Trophoblast cell (in vitro differentiated cells and primary cell): ENCODE measurements at places on chromosomes 6 and 20.

DNA sequence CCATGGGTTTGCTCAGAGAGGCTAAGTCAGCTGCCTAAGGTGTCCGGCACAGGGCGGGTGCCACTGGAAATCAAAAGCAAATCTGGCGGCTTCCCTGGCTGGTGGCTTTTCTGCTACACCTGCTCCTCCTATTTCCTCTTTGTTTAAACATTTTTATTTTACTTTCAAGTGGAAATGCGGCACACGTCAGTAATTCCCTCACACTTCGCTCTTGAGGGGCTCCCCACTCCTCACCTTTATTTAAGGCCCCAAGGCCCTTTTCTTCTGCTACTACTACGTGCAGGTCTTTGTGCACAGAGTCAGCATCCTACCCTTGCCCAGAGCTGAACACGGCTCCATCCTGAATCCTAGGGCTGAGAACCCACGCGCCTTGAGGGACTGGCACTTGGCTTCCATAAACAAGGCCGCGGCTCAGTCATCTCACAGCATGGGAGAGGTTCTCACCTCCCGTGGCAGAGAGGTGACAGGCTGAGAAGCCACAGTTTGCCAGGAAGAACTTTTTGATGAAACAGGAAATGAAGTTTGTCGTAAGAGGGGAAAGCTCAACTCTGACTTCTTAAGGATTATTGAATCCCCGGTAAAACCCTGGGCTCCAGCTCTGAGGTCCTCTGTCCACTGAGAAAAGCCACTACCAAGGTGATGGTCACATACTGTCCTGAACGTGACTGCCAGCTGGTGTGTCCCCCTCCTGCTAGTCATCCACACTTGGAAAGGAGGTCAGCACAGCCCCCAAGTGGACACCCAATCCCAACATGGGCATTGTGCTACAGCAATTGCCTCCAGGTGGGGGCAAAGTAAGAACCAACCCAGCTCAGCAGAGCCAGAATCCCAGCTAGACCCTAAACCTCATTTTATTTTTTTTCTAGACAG lies 48.0 kb downstream of the NFATC2 start:
- no peak for DNase-seq

DNA sequence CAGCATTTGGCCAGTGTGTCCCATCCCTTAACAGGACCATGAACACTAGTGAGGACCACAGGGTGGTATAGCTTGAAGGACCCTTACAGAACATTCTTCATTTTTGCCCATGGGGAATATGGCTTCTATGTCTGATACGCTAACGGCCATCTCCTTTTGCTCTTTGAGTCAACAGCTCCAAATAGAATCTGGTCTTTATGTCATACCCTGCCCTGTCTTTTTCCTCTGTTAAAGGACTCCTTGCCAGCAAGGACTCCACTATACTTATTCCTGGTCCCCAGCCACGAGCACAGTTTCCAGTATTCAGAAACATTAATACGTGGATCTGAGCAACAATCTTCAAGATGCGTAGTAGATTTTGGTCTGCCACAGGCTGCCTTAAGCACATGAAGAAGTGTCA lies 22.5 kb downstream of the SERPINB1 start:
- no peak for DNase-seq

GRCh38 chr6:55017555-55018300 lies 156.6 kb upstream of the HCRTR2 start:
- DNase-seq = no peak

DNA sequence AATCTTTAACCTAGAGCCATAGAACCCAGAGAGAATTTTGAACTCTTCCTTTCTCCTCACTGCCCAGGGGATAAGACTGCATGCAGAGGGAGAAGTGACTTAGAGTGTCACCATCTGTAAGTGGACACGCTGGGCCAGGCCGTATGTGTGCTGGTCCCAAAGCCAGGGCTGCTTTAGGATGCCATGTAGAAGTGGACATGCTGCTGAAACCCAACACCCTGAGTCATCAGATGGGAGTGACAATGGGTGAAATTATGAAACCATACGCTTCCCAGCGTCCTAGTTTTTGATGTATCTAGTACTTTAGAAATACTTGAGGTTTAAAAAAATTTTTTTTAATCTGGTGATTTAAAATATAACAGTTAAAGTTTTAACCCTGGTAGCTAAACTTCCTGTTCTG lies 191.1 kb downstream of the FNDC1 start:
- no peak for DNase-seq

DNA sequence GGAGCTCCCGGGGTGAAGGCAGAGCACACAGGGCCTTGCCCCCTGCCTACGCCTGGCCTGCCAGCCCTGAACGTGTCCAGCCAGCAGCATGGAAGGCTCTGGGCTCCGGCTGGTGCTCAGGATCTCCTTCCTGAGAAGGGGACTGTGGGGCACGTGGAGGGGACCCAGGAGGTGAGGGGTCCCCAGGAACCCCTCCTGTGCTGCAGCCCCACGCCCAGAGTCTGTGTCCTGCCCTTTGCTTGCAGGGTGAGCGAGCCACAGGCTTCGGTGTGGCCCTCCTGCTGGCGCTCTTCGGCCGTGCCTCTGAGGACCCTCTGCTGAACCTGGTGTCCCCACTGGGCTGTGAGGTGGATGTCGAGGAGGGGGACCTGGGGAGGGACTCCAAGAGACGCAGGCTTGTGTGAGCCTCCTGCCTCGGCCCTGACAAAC lies 22.3 kb downstream of the NPEPL1 start:
- no peak for DNase-seq

GRCh38 chr6:151445482-151445881 lies 6.4 kb downstream of the RMND1 start:
- DNase-seq = peak; percentile 96

DNA sequence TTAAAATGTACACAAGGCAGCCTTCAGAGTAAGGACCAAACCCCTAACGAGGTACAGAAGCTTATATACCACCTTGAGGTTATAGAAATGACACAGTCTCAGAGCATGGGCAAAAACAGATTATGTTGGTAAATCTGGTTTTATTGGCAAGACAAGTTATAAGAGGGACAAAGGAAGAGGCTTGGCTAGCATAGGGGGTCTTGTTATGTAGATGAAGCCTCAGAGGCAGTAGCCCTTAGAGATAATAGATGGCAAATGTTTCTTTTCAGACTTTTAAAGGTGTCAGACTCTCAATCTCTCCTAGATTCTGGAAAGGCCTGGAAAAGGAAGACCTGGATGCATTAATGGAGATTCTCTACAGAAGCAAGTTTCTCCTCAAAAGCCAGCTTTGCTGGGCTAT lies 123.3 kb upstream of the ATXN1 start:
- DNase-seq = no peak

GRCh38 chr6:97705568-97705967 lies 422.6 kb upstream of the MMS22L start:
- DNase-seq = no peak

DNA sequence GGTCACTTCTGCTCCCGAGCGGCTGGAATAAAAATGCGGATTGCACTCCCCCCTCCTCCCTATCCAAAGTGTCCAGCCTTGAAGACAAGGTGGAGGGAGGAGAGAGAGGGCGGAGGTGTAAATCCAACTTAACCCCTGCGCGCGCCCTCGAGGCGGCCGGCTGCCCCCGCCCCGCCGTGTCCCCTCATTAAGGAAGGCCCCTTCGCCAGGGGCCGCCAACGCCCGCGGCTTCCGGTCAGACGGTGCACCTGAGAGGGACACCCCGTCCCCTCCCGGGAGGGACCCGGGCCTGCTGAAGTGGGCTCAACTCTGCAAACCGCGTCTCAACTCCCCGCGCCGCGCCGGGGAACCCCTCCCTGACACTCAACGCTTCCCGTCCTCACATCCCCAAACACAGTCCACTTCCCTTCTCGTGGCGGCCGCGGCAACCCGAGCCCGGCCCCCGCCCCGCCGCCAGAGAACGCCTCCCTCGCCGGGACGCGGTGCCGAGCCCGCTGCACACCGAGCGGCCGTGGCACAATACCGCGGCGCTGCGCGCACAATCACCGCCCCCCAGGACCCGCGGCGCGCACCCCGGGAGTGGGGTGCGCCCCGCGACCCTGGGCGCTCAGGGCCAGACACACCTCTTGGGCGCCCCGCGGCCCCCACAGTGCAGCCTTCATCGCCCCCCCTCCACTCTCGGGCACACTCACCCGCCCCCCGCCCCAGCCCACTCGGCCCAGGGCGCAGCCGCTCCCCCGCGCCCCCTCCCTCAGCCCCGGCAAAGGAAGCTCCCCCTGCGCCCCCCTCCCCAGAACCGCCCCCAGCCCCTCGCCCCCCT lies 102.5 kb downstream of the NOL4L start:
- DNase-seq = peak; percentile 34

DNA sequence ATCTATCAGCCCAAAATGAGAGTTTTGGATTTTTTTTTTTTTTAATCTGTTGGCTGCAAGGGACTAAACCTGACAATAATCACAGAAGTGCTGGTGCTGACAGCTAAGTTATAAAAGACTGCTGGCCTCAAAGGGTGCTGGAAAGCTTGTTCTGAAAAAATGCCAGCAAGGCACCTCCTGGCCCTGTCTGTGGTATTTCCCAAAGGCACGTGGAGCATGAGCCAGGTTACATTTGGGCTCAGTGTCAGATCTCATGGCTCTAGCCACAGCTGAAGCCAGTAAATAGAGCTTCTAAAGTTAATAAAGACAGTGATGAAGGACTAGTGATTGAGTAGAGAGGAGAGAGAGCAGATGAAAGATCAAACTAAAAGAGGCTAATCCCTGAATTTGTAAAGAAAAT lies 178.9 kb downstream of the FUT9 start:
- DNase-seq = no peak

- peak; percentile 81 for DNase-seq
These were observed 24.0 kb upstream of the LRRC1 start for GRCh38 chr6:53770780-53771249.

GRCh38 chr6:138422861-138423260 lies 18.8 kb downstream of the HEBP2 start:
- no peak for DNase-seq

- DNase-seq = no peak
These were observed 83.5 kb upstream of the SYNCRIP start for GRCh38 chr6:85726206-85726605.

DNA sequence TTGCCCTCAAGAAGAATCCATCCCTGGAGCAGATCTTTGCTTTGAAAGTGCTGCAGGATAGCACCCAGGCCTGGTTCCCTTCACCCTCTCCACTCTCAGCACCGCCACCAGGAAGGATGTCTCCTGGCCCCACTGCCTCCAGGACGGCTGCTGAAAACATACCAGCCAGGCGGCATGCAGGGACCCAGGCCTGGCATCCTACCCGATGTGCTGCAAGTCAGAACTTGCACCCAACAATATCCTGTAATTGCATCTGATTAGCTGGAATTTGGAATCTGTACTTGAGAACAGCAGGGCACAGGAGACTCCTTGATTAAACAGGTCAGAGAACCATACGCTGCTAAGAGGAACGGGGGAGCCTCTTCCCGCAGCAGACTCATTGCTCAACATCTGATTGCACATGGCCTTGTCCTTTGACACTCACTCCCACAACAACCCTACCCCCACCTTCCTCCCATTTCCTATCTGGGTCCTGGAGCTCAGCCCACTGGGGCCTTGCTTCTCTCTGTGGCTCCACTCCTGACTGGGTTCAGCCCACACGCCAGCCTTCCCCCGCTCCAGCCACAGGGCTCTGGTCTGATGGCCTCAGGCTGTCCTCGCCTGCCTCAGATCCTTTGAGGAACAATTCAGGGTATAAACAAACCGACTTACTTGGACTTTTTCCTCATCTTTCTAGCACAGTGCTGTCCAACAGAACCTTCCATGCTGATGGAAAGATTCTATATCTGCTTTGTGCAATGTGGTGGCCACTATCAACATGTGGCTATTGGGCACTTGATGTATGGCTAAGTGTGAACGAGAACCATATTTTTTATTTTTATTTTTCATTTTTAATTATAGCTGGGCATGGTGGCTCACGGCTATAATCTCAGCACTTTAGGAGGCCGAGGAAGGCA lies 78.0 kb downstream of the FGD2 start:
- peak; percentile 44 for DNase-seq

- no peak for DNase-seq
These were observed 28.9 kb downstream of the ASIP start for GRCh38 chr20:34269996-34270627.

GRCh38 chr20:10090588-10091166 lies 55.9 kb downstream of the ANKEF1 start:
- peak; percentile 63 for DNase-seq

DNA sequence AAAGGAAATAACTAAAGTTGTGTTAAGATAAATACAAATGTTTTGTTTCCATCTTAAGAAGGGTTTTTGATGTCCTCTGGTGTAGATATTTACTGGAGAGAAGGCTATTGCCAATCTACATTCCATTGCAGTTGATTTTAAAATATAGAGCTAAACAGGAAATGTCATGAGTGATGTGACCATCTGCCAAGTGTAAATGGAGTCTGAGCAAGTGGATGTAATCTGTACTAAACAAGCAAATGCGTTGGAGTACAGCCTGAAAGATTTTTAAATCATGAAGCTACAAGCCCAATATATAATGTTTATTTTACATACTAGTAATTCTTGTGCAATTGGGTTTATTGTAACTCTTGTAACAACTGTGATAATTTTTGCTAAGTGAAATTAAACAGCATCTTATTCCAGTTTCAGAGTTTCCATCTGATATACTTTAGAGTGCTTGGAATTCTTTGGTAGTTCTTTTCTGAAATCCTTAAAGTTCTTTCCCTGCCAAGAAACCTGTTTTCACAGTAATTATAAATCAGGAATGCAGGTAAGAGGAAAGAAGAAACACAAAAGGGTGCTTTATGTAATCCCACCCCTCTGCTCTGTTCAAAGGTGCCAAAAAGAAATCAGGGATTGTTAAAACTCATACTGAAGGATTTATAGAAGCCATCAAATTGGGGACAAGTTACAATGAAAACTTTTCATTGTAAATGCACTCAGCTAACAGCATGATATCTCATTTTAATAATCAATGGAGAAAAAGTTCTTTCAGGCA lies 47.2 kb upstream of the FLRT3 start:
- peak; percentile 36 for DNase-seq

DNA sequence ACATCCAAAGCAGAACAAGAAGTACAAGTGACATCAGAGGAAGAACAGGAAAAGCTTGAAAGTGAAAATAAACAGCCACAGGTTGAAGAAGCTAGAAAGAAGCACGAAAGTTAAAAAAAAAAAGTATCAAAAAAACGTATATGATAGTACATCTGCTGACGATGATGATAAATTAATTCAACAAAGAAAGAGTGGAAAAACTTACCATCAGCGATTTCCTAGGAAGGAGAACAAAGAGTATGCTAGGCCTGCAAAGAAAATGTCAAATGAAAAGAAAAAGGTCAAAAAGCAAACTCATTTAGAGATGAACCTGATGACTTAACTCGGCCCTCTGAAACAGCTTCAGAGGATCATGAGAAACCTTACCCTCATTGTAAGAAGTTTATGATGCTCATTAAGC lies 3.7 kb downstream of the SAYSD1 start:
- no peak for DNase-seq

DNA sequence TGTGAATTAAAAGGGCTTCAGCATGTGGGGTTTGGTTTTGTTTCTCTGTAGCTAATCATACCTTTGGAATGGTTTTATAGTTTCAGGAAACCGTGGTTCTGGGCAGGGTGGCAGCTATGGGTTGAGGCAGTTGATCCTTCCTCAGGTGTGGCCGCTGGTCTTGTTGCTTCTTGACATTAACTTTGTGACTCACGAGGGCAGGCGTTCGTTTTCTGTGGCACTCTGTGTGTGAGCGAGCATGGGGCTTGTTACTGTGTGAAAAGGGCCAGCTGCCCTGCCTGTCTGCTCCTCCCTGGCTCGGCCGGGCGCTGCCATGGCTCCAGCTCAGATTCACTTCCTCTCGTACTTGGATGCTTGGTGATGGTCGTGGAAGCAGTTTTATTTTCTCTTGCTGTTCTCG lies 16.2 kb downstream of the DNAJC5 start:
- no peak for DNase-seq
